ENCODE measurements at places on chromosomes 12 and 14.

GRCh38 chr14:56905282-56905681 lies 95.0 kb upstream of the OTX2 start:
- DNase-seq = no peak

GRCh38 chr14:50967790-50968189 lies 23.5 kb upstream of the PYGL start:
- no peak for DNase-seq

DNA sequence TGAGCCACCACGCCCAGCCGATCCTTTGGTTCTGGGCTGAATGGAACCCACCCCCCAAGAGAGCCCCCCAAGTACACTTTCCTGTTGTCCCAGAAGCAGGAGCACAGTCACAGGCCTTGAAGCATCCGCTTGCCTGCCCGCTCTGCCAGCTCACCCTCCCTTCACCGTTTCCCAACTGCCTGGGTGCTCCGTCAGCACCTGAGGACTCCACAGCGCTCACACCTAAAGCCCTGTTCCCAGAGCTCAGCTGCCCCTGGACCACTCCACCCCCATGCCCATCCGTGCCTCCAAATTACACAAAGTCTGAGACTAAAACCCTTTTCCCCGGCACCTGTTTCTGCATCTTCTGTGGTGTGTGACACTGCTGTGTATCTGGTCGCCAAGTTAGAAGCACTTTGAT lies 44.3 kb upstream of the TRAF3 start:
- no peak for DNase-seq

GRCh38 chr12:110171636-110172035 lies 47.5 kb downstream of the IFT81 start:
- no peak for DNase-seq

DNA sequence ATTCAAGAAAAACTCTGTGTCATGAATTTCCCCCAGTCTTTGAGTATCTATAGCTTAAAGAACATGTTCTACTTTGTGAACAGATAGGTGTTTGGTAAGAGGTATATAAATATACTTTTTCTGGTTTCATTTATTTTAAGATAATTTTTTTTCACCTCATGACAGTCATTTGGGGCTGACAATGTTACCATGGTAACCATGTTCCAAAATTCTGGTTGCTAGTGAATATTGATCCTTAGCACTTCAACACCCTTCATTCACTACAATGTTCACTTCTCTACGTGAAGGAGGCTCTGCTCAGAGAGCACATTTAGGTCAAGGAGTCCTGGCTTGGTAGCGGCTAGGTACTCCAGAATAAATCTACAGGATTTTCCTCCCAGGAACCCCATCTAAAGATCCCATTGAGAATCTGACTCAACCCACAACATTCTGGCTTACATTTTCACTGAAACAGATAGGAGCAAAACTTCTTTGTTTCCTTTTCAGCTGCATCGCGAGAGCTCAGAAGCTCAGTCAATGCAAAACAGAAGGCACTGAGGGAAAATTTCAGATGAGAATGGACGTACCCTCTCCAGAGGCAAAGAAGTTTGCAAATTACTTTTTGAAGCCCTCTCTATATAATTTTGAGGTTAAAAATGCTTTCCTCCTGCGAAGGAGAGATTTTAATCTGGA lies 93.6 kb downstream of the ARF6 start:
- DNase-seq = no peak

- DNase-seq = no peak
Measured at GRCh38 chr12:4386801-4387200, 7.3 kb upstream of the FGF23 start.

DNA sequence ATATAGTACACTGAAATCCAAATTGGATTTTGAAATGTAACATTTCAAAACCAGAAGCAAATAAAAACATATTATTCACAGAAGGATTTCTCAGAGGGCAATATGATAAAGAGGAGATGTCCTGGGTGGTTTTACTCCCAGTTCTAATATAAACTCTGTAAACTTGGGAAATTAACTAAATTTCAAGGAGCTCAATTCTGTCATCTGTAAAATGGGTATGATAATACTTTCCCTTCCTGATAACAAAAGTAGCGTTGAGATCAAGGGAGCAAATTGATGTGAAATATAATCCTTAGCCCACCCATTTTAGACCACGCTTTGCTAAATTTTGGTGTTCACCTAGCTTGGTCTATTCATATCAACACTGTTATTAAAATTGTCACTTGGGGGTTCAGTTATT lies 192.5 kb upstream of the BTG1 start:
- no peak for DNase-seq

DNA sequence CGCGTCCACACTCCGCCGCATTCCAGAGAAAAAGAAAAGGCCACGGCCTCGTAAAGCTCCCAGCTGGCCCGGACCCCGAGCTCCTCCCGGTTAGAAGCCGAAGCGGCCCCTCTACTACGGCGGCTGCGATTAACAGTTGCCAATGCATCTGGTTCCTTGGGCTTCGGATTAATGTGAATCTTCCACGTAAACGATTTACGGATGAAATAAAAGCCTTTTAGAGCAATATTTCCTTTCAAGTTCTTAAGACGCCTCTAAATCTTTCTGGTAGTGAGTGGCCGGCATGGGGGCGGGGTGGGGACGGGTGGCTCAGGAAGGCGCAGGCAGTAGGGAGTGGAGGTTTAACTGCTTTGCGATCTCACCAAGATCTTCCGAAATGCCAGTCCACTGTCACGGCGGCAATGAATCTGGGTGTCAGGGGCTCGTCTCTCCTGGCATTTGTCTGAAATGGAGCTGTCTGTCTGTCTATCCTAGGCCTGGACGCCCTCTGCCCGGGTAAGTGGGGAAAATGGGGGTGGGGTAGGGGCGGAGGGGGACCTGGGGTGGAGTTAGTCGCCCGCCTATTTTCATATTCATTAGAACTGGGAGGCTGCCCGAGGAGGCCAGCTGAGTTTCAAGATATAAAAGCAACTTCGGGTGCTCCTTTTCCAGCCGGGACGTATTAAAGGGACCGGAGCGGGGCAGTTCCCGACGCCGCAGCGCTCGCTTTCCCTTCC lies 413 bp upstream of the ALX1 start:
- no peak for DNase-seq

- no peak for DNase-seq
Measured at GRCh38 chr12:4116251-4117111, 157.1 kb upstream of the CCND2 start.

DNA sequence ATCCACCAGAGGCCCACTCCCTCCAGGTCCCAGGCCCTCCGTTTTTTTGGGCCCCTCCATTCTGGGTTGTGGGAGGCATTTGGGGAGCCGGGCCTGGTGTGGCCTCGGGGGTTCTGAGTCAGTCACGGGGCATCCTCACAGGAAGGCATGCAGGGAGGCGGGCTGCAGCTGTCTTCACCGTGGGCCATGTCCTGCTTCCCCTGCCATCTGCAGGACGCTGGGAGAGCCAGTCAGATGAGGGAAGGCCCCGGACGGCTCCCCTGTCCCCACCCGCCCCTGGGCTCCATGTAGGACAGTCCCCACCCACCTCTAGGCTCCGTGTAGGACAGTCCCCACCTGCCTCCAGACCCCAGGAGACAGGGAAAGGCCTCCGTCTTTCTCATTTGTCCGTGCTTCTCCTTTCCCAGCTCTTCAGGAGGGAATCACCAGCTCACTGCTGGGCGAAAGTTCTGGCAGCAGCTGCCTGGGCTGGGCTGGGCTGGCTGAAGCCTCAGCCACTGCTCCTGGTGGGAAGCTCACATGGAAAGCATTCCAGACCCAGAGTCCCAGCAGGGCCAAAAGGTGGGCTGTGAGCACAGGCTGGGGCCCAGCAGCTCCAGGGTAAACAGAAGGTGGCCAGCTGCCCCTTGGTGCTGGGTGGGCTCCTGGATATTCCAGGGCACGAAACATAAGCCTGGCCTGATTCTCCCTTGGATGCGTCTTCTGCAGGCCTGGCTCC lies 217.8 kb downstream of the KIF26A start:
- no peak for DNase-seq
